ENCODE measurements at places on chromosomes 5 and 9. TPM values are rescaled to one million over a fixed set of nuclear protein-coding genes. Genes with fewer than 3 reads are reported as not detected.

- no peak for DNase-seq
Measured at GRCh38 chr5:139473105-139473504, 2.3 kb downstream of the SMIM33 start.

DNA sequence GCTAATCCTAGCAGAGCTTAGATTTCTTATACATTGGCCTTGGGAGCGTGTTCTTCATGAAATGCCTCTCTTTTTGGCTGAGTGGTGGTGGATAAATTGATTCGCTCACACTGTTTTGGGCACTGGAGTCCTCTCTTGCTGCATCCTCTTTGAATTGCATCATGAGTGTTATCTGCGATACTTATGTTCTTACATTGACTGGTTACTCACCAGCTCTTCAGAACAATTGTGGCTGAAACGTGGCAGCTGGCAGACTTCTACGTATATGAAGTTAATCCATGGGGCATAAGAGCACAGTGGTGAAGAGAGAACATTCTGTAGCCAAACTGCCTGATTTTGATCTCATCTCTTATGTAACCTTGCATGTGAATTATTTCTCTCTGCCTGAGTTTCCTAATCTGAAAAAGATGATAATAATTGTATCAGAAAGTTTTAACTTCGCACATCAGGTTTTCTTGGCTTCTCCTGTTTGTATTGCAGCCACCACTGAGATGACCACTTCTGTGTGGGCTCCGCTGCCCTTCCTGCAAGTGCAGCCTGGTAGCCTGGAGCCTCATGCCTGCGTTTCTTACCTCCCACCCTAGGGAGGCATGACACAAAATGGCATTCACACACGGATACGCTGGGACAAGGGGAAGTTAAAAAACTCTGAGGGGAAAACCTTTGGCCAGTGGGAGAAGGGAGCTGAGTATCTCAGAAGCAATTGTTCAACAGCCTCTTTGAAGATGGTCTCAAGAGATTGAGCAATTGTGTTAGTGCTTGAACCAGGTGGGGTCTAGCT lies 295.2 kb downstream of the ARHGAP26 start:
- no peak for DNase-seq

The SURF2 gene
- 21.3 TPM for total RNA-seq

The GOLM1 gene
- total RNA-seq: 149 TPM

The FEM1C gene
- 15.3 TPM for total RNA-seq

GRCh38 chr5:174935854-174936474 lies 211.6 kb downstream of the MSX2 start:
- DNase-seq: peak; percentile 80

GRCh38 chr9:135565141-135565628 lies 3.6 kb downstream of the PAEP start:
- DNase-seq: peak; percentile 63

The DOCK8 gene
- total RNA-seq: 18.6 TPM

The PCDHGA6 gene
- 0.86 TPM for total RNA-seq

GRCh38 chr5:172786736-172787462 lies 15.9 kb upstream of the DUSP1 start:
- DNase-seq: no peak

GRCh38 chr9:35914301-35914807 lies 5.1 kb downstream of the SPAAR start:
- DNase-seq: no peak

The DPP7 gene
- 86.7 TPM for total RNA-seq

The MARVELD2 gene
- total RNA-seq: 62.5 TPM

The TAS2R1 gene
- total RNA-seq: not detected

GRCh38 chr9:129595311-129595741 lies 25.6 kb downstream of the C9orf50 start:
- no peak for DNase-seq

The B4GALT1 gene
- 150 TPM for total RNA-seq

DNA sequence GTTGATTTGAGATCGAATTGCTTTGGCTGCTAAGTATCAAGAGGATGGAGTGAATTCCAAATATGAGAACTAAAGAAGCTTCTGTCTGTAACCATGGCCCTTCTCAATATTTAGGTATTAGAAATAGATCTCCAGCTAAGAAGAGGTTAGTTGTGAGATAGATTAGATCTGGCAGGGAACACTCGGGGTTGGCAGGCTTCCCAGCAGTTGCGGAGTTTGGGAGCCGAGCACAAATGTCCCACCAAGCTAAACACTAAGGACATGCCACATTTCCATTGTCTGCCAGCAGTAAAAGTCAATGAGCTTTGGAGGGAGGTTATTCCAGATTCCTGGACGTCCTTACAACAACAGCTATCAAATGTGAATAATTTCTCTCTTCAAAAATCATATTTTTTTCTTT lies 85.8 kb downstream of the TAF11L14 start:
- DNase-seq: no peak

- DNase-seq: no peak
Measured at GRCh38 chr5:57592236-57592635, 109.6 kb upstream of the ACTBL2 start.

The GPX8 gene
- 34.6 TPM for total RNA-seq

DNA sequence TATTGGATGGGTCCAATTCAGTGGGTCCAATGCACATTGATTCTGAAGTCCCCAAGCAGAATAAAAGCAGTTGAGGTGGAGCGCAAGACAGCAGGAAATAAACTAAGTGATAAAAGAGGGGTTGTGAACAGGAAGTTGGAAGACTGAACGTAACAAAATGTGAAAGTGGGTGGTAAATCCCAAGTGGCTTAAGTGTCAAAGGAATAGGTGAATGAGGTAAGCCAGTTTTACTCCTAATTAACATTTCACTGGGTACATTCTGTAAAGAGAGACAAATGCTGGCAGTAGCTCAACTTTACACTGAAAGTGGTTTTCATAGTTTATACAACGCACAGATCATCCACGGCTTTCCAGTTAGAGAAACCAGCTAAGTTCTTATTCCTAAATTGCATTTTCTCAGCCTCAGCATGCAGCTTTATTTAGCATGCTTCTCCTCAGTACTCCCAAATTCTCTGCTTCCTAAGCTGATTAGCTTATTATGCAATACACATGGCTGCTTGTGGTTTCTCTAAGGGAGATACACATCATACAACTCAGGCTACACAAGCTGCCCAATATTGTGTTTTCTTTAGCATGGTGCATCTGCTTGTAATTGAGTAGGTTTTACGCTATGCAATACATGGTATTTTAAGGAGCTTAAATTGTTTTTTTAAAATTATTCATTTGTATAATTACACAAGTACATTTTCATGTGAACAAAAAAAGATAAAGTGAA lies 34.2 kb upstream of the HSD17B4 start:
- no peak for DNase-seq

- no peak for DNase-seq
Measured at GRCh38 chr9:32136700-32137339, 247.6 kb upstream of the ACO1 start.

GRCh38 chr9:116070256-116070914 lies 83.2 kb upstream of the PAPPA start:
- DNase-seq: no peak

- DNase-seq: no peak
Measured at GRCh38 chr5:135271533-135272310, 127.3 kb downstream of the MACROH2A1 start.

- DNase-seq: no peak
Measured at GRCh38 chr5:3025392-3025791, 273.9 kb upstream of the IRX2 start.

GRCh38 chr5:135178476-135179155 lies 144.6 kb upstream of the PITX1 start:
- no peak for DNase-seq

DNA sequence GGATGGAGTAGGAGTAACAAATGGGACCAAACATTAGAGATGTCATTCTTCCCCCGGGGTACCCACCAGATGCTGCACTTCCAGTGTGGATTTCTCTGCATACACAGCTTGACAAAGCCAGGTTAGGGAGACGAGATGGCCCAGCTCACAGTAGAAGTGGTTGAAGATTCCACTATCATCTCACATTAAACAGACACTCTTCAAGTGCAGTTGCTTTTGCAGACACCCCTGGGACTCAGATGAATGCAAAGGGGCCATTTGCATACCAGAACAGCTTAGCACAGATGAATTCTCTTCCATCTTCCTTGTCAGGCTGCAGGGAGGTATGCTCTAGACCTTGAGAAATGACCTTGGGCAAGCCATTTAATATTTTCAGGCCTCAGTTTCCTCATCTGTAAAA lies 12.6 kb upstream of the C5orf58 start:
- no peak for DNase-seq

- no peak for DNase-seq
Measured at GRCh38 chr9:95494022-95494415, 22.8 kb downstream of the PTCH1 start.

The WNT8A gene
- total RNA-seq: not detected

The GLRA1 gene
- total RNA-seq: 0.39 TPM

DNA sequence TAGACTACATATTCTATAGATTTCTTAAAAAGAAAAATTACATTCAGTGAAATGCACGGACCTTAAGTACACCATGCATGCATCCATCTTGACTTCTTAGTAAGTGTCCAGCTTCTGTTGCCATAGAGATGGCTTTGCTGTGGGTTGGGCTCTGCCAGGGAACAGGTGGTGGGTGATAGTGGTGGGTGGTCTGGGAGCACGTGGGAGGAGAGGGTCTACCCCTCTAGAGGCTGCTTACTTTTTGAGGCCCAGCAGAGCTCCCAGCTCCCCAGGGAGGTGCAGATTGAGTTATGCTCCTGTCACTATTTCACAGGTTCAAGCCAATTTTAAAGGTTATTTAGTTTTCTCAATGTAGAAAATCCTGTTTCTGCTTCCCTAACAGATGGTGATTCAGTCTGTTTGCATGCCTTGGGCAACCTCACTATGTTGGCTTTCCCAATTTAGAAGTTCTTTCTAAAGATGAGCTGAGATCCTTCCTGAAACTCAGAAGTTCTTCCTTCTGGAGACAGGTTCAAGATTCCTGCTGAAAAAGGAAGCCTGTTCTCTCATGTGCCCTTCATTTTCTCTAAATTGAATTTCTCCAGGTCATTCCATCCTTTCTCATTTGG lies 107.4 kb upstream of the LHFPL2 start:
- no peak for DNase-seq

GRCh38 chr5:134905246-134905996 lies 490 bp downstream of the PCBD2 start:
- DNase-seq: no peak

DNA sequence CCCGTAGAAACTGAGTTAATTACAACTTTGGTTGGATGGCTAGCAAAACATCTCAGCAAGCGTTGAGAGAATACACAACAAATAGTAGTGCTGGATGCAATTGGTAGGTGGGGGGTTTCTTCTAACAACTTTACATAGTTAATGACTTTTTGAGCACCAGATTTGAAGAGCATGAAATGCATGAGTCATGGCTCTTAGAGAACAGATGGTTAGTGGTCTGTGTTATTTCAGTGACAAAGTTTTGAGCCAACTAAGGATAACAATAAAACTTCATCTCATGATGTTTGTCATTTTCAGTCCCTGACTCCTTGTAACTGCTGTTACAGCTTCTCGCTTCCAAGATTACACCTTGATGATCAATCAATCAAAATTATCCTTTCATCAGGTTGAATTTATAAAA lies 399.0 kb upstream of the BRINP1 start:
- DNase-seq: no peak

DNA sequence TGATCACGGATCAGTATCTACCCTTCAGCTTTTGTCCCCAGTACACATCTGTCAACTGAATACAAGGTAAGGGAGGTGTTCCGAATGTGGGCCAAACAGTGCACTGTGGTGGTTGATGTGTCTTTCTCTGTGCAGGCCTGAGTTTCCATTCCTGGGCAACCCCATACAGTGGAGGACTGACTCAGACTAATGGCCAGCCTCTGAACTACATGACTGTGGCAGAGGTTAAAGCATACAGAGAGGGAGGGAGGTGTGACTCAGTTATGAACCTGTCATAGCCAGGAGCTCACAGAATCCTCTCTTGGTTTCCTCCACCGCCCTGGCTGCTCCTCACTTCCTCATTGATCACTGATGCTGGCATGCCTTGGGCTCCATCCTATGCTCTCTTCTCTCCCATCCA lies 136.4 kb upstream of the TAS2R1 start:
- no peak for DNase-seq

- no peak for DNase-seq
Measured at GRCh38 chr5:59789197-59789596, 104.3 kb downstream of the PDE4D start.

DNA sequence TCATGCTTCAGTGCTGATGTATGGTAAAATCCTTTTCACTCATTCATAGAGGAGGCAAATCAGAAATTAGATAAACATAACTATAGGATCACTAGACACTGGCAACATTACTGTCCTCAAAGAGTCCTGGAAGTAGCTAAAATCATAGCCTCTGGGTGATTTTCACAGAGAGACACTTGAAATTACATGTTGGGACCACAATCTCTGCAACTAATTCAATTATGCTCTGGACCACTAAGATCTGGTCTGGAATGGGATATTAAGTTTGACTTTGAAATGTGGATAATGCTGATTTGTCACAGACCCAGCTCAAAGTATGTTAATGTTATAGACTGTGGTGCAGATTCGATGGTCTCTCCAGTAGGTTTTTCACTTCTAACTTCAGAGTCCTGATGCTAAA lies 214.6 kb upstream of the CCNH start:
- DNase-seq: no peak

DNA sequence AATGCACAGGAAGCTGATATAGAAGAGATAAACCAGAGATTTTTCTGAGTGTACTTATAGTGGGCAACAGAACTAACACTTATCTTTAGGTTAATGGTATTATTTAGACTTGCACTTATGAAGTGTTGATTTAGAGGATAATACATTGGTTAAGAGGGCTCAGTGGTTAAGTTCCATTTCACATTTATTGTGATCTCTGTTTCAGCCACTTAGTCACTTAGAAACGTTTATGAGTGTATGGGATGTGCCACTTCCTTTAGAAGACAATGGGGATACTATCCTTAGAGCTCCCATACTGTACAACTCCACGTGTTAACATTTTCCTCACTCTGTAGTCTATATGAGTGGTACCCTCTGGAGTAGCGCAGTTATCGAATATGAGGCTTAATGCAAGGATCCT lies 57.5 kb downstream of the PIP5K1B start:
- DNase-seq: no peak

The ADGRD2 gene
- total RNA-seq: 0.31 TPM

The NIM1K gene
- 0.43 TPM for total RNA-seq

DNA sequence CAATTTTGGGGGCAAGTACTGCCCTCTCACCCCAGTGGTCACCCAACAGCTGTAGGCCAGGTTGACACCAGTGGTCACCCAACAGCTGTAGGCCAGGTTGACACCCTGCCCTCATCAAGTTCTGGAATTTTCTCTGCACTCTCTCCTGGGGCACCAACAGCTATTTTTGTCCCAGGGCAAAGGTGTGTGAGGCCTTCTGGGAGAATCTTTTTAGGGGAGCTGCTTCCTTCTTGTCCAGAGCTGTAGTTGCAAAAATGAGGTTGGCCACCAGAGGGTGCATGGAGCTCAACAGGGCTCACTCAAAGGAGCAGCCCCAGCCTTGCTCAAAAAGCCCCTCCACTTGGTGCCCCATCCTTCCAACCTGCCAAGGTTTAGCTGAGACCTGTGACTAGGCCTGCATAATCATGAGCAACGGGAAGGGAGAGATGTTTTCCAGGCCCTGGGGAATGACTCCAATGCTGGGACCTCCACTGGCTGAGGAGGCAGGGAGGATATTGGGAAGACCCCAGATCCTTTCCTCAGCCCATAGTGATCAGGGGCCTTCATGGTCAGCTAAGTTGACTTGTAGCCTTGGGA lies 10.6 kb upstream of the P4HA2 start:
- DNase-seq: peak; percentile 81

The MTRR gene
- 33.7 TPM for total RNA-seq

GRCh38 chr9:78578072-78578471 lies 281.1 kb downstream of the PSAT1 start:
- no peak for DNase-seq

Data from type B pancreatic cell (in vitro differentiated cells).